ENCODE measurements at places on chromosomes 5 and 9.
A peak's percentile ranks its signal among the peaks of the same experiment; 100 is the strongest.

- DNase-seq = no peak
Observed at GRCh38 chr9:76707510-76707909, 56.7 kb upstream of the PCA3 start.

DNA sequence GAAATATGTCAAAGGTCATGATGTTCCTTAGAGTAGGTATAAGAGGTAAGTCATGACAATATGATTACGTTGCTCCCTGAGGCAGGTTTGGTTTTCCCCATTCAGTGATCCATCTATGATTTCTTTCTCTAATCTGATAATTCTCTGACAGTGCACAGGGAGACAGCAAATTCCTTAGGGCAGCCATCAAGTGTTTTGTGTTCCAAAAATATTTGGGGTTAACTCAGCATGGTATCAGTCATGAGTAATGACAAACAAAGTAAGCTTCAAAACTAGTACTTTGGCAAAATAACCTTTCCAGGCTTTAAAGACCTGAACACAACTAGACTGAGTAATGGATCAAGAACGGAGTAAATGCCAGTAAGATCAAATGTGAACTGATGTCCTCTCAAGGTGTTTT is 55.3 kb upstream of the SPATA31E1 start:
- DNase-seq = no peak

DNA sequence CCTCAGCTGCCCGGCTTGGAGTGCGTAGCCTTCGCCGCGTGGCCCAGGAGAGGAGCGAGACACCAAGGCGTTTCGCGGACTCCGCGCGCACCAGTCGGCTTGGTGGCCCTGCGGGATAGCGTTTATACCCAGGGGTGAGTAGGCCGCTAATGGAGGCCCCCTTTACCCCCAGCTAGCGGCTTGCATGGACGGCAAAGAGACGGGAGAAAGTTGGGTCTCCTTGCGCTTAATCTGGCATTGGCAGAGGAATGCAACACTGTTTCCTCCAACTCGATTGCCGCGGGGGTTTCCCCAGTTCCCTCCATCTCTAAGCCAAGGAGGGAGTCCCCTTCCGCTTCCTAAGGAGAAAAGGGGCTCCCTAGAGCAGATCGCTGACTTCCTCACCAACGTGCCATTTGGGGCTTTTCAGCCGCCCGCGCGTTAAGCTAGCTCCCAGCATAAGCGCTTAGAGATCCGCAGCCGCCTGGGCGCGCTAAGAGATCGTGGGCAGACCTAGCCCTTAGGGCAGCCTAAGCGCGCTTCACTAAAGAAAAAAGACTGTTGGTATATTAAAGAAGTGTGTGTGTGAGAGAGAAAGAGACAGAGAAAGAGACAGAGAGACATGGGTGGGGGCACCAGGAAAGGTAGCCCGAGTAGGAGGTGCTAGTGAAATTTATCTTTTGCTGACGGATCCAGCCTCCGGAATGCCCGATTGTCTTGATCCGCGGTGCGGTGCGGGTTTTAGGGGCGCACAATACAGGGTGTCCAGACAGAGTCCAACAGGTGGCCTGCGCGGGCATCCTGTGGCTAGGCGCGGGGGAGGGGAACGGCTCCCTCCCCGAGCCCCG is 597.9 kb upstream of the SGCD start:
- no peak for DNase-seq

DNA sequence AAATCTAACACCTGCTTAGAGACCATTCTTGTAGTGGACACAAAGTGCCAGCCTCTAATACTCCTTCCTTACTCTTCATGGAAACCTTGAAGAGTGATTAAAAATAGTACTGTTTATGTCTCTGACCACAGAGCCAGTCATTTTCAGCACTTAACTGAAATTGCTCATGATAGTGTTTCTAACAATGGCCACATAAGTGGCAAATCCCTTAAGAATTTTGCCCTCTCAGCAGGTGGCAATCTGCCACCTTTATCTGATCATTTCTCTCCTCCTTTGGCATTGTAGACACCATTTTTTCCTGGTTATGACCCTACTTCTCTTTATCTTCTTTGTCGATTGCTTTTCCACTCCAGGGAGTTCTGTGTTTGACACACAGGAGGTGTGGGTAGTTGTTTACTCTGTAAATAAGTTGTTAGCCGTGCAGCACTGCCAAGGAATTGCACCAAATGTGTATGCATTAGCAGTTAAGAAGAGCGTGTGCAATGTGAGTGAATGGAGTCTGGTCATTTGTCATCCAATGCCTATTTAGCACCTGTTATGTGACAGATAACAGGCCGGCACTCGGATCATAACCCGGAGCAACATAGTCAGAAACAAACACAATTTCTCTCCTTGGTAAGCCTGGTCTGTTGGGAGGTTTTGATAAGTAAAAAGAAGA is 36.8 kb upstream of the STARD4 start:
- no peak for DNase-seq

- DNase-seq = no peak
Observed at GRCh38 chr5:45623832-45624231, 72.3 kb downstream of the HCN1 start.

DNA sequence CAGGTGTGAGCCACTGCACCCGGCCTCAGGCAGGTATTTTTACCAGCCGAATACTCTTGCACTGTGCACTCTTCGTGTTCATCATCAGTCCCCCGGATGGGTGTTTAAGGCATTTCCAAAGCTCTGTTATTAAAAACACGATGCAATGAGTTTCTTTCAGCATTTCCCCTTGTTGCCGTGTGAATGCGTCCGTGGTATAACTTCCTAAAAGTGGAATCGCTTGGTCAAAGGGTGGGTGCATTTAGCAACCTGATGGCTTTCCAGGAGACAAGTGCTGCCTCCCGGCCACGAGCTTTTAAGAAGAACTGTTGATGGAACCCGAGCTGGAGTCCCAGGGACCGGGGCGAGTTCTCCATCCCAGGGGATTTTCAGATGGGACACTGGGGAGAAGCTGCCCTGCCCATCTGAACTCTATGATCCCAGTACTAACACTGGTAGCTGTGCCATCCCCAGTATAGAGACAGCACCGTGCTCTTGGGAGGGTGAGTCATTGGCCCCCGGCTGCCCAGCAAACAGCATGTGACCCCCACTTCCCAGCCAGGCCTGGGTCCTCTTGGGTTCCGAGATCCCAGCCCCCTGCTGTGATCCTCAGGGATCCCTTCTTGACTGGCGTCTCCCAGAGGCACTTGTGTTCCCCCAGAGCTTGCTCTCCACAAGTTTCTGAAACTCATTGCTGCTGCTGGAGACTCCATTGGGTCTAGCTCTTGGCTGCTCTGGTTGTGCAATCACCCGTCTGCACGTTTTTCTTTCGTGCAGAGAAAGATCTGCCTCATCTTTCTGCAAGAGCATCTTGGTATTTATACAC is 169.5 kb upstream of the IER5L start:
- DNase-seq = no peak

DNA sequence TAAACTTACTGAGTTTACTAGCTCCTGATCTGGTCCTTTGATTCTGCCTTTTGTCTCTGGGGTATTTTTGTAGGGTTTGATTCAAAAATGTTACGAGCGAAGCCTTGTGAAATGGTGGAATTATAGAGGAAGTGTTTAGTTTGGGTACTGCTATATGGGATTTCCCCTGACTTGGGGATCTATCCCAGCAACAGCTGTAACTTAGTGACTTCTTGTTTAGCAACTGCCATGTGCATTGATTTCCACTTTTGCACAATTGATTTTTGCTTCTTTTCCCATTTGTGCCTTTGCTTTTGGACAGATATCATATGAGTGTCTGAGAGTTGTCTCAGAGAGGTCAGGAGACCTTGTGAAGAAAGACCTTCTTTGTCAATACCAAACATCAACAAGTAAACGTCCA is 248.5 kb upstream of the DAP start:
- DNase-seq = no peak

GRCh38 chr5:171623551-171624097 is 162.0 kb upstream of the SMIM23 start:
- no peak for DNase-seq

GRCh38 chr5:38071831-38072694 is 186.3 kb upstream of the EGFLAM start:
- DNase-seq = no peak

DNA sequence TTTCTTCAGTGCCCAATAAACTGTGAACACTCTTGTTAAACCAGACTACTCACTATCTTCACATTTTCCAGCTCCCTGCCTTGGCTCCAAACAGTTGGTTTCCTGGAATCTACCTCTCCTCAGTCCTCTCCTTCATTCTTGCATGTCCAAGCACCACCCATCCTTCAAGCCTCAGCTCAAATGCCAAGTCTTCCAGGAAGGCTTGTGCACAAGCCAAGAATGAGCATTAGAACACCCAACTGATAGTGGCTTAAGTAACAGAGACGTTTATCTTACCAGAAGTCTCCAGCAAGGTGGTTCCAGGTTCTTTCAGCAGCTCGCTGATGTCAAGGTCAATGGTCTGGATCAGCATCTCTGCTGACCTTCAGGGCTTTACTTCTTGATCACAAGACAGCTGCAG is 60.1 kb downstream of the PTPDC1 start:
- DNase-seq = no peak

DNA sequence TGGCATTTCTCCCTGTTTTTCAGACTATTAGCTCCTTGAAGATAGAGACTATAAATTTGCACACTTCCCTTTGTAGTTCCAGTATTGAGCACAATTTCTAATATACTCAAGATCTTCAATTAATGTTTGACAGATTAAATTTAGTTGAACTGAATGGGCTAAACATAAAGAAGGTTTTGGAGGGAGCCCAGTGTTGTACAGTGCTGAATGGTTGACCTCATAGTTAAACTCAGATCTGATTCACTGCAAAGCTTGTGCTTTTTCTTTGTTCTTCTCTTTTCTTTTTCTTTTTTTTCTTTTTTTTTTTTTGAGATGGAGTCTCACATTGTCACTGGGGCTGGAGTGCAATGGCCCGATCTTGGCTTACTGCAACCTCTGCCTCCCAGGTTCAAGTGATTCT is 411.7 kb upstream of the ZNF462 start:
- no peak for DNase-seq

GRCh38 chr5:72410688-72411295 is 90.6 kb downstream of the PTCD2 start:
- no peak for DNase-seq

- DNase-seq = no peak
Observed at GRCh38 chr5:112642885-112643284, 94.8 kb upstream of the APC start.

DNA sequence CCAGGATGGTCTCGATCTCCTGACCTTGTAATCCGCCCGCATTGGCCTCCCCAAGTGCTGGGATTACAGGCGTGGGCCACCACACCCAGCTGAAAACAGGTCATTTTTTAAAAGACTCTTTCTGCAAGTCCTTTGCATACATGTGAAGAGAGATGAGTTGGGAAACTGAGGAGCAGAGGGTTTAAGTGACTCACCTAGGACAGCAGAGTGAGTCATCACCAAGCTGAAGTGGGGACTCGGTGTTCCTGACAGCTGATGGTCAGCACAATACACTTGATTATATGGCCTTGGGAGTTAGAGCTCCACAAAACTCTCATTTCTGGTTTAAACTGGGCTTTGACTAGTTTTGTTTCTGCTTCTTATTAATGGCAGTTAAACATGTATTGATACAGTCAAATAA is 38.1 kb upstream of the SSBP2 start:
- no peak for DNase-seq

GRCh38 chr5:178461004-178461730 is 129.0 kb downstream of the COL23A1 start:
- DNase-seq = peak; percentile 88

DNA sequence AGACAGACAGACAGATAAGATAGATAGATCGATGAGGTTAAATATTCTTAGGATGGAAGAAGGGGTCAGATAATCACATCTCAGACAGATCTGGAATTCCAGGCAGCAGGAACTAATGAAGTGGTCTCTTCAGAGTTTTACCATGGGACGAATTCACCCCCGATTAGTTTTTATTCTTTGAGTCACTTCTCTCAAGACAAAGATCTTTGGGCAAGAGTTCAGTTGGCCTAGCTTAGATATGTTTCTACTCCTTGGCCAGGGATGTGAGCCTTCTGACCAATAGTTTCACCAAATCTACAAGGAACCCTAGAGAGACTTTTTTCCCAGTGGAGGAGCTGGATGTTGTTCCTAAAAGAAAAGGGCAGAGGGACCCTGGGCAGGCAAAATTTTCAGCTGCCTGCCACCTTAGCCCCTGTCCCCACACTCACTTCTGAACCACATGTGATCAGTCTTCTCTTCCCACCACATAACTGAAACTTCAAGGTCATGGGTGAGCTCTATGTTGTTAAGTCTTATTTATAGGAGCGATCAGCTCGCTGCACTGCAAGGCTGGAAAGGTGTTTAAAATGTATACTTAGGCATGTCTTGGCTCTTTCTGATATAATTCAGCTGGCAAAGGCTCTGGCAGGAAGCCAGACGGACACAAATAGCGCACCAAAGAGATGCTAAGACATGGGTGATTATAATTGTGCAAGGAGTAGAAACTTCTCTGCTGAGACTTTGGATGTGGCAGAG is 132.9 kb downstream of the PALM2AKAP2 start:
- no peak for DNase-seq

GRCh38 chr5:58717303-58718007 is 134.6 kb downstream of the RAB3C start:
- no peak for DNase-seq

DNA sequence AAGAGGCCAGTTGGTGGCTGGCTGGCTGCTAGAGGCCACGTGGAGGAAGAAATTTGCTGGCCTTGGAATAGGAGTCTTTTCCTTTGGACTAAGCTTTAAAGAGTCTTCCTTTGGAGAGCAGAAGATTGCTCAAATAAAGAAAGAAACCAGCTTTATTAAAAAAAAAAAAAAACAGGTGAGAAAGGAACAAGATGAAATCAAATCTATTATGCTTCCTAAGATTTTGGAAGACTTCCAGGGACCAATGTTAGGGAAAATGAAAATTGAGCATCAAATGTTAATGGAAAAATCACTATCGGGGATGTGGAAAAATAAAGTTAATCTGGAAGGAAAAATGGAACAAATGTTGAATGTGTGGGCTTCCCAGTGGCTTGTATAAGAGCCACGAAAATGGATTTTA is 153.1 kb downstream of the TTC39B start:
- no peak for DNase-seq

GRCh38 chr5:132215329-132215728 is 12.3 kb downstream of the P4HA2 start:
- DNase-seq = peak; percentile 91

GRCh38 chr5:124417196-124417595 is 329.2 kb downstream of the ZNF608 start:
- DNase-seq = no peak

DNA sequence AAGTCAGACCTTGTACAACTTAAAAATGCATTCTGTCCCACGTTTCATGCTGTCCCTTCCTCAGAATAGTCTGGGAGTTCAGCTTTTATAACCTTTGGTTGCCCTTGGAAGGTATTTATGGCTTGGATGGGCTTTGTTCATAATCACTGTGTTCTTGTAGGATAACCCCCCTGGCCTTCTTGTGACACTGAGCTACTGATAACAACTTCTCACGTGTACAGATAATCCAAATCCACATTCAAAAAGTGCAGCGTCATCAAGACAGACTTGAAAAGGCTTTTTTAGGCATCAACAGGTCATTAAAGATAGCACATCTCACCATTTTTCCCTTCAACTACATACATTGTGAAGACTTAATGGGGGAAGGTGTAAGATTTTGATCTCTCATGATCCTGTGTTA is 42.0 kb downstream of the SLC1A3 start:
- no peak for DNase-seq

- DNase-seq = no peak
Observed at GRCh38 chr5:10946050-10946449, 185.0 kb upstream of the DAP start.

GRCh38 chr9:76338418-76338817 is 55.8 kb downstream of the RFK start:
- no peak for DNase-seq

Measured in upper lobe of right lung (tissue), 1 donor.